ENCODE measurements at places on chromosomes 2 and 18.

DNA sequence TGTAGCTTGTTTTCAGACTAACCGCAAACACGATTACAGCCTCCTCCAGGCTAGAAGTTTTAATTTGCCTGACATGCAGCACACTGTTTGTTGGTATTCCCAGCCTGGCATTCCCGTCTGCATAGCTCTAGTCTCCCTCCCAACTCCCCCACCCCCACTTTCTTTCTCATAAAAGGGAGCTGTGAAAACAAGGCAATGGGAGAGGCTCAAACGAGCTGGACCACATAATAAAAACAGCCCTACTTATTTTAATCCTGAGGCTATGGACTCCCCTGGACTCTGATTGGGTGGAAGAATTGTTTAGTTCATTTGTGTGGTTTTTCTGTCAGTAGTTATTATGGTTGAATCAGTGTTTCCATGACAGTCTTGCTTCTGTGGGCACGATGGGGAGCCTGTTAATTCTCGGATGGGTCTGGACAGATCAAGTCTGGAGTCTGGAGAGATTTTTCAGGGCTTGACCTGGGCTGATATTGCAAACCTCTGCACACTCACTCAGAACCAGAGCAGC, 1.2 kb downstream of the STON1 start:
- no peak for DNase-seq

GRCh38 chr2:75558786-75559679, 1.7 kb downstream of the EVA1A start:
- no peak for DNase-seq

DNA sequence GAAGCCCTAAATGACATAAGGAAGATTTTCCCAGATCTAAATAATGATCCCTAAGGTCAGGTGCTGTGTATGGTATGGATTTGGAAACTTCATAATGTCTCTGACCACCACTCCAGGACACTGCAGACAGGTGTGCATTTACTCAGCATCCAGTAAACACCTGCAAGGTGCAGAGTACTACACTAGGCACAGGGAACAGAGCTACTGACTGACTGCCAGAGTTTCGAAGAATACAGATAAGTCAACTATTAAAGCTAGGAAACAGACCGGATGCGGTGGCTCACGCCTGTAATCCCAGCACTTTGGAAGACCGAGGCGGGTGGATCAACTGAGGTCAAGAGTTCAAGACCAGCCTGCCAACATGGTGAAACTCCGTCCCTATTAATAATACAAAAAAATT, 65.0 kb downstream of the ATP8B1 start:
- no peak for DNase-seq

GRCh38 chr2:231965102-231965501, 3.6 kb downstream of the DIS3L2 start:
- no peak for DNase-seq

GRCh38 chr2:200767111-200767885, 44.4 kb upstream of the BZW1 start:
- DNase-seq = no peak

DNA sequence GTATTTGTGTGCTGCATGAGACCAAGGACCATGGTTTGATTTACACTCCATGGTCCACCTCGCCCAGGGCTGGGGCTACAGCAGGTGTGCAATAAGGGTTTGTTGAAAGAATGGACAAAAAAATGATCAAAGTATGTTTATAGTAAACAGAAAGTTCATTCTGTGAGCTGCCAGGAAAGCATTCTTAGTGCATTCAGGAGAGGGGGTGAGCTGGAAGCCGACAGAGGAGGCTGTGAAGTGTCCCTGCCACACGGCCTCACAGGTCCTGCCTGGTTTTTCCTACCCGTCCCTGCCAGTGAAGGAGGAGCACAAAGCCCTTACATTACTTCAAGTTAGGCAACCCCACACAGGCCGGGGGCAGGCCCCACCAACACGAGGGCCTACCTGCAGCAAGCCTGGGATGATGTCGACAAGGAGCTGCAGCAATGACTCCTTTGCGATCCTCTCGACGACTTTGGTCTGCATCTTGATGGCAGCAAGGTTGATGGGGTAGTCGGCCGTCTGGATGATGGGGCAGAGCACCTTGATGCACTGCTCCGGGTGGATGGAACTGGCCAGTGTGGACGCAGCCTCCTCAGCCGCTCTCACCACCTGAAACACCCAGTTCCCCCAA, 63.2 kb upstream of the TFCP2L1 start:
- no peak for DNase-seq

- DNase-seq = no peak
These were observed 189.8 kb downstream of the LTBP1 start for GRCh38 chr2:33136566-33136965.

- DNase-seq = no peak
These were observed 83.7 kb downstream of the CERKL start for GRCh38 chr2:181573140-181573736.

GRCh38 chr2:132595693-132596092, 74.3 kb downstream of the LYPD1 start:
- DNase-seq = no peak

DNA sequence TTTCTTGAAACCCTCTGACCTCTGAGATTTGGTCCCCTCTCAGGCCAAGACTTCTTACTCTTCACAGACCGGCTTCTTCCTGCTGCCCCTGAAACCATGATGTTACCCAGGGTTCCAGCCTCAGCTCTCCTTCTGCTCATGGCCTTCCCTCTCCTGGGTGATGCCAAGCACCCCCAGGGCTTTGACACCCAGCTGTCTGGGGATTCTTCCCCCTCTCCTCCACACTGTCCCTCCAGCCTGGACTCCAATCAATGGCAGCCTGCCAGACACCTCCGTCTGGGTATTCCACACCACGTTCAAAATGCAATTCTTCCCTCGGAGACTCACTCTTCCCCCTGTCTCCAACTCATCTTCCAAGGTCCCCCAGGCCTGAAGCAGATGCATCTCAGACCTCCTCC, 25.0 kb downstream of the SPP2 start:
- no peak for DNase-seq

- DNase-seq = no peak
These were observed 48.0 kb downstream of the GBX2 start for GRCh38 chr2:236120141-236120601.

- no peak for DNase-seq
These were observed 3.8 kb downstream of the CXCR2 start for GRCh38 chr2:218129458-218130135.

DNA sequence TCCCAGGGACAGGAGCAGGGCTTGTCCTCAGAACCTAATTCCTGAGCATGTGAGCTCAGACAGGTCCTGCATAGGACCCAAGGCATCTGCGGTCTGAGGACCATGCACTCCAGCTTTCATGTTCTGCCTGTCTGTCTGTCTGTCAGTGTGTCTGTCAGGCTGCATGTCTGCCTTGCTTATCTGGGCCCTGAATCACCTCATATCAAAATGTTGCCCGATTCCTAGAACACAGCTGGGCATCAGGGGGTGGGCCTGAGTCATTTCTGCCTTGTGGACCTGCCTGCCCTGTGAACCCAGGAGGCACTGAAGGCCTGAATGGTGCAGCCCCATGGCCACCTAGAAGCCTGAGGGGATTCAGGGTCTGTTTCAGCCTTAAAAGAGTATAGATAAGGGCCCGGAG, 22.1 kb downstream of the INHBB start:
- no peak for DNase-seq

GRCh38 chr2:108858894-108859293, 72.3 kb downstream of the CCDC138 start:
- DNase-seq = no peak

GRCh38 chr2:215712871-215713790, 277.3 kb upstream of the FN1 start:
- DNase-seq = no peak

- DNase-seq = no peak
These were observed 248.9 kb downstream of the TDRD15 start for GRCh38 chr2:21372654-21373053.

DNA sequence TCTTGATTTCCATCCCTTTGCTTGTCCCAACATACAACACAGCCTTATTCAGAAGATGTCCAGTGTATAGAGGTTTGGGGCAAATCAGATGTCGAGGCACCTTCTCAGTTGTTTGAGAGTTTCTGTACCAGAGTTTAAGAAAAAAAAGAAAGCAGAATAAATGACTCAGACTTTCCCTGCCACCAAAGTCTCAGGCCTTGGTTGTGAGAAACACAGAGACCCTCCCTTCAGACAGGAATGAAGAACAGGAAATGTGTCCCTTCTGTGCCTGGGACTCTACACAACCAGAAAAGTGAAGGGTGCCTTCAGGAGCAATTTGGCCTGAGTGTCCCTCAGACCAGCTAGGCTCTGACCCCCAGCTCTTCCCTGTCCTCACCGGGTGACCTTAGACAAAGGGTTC, 37.3 kb upstream of the REL start:
- no peak for DNase-seq

Measured in activated T-helper 1 cell treated with Interleukin-2 at 50 U/mL for 16 hours (primary cell).